Stimulated activated CD8-positive, alpha-beta memory T cell treated with anti-CD3 and anti-CD28 coated beads, Interleukin-4, amount 100 ng/mL, for 48 hours (primary cell): ENCODE measurements at places on chromosomes 16 and 17.
A peak's percentile ranks its signal among the peaks of the same experiment; 100 is the strongest.

DNA sequence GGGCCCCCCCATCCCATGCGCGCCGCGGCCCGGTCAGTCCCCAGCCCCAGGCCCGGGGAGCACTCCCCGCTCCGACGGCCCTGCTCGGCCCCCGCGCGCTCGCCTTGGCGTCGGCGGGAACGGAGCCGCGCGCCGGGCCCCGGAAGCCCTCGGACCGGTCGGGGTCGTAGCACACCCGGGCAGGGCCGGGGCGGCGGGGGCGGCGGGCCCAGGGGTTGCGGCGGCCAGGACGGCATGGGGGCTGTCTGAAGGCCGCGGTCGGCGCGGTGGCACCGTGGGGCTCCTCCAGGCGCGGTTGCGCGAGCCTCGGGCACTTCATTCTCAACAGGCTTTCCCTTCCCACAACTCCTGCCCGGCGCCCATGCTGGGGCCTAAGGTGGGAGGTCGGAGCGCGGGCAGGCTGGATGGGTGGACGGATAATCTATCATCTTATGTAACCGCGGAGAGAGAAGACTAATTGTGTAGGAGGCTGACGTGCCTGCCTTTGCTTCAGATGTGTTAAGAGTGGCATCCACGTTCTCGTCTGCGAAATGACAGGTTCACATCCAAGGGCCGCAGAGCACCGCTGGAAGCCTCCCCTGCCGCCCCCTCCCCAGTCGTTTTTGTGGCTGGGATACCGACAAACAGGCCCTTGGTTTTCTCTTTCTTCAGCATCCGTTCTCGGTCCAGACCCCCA lies 708 bp downstream of the BAIAP2 start:
- DNase-seq: no peak

GRCh38 chr17:57273490-57273889 lies 17.2 kb downstream of the MSI2 start:
- DNase-seq: no peak

- no peak for DNase-seq
These were observed 22.6 kb downstream of the NACA2 start for GRCh38 chr17:61568219-61569072.

- DNase-seq: no peak
These were observed 220.6 kb downstream of the CDRT15L2 start for GRCh38 chr17:20800146-20800545.

- DNase-seq: peak; percentile 45
These were observed 2.0 kb upstream of the ZACN start for GRCh38 chr17:76076765-76077583.

- DNase-seq: no peak
These were observed 874 bp downstream of the WWP2 start for GRCh38 chr16:69762814-69763598.

DNA sequence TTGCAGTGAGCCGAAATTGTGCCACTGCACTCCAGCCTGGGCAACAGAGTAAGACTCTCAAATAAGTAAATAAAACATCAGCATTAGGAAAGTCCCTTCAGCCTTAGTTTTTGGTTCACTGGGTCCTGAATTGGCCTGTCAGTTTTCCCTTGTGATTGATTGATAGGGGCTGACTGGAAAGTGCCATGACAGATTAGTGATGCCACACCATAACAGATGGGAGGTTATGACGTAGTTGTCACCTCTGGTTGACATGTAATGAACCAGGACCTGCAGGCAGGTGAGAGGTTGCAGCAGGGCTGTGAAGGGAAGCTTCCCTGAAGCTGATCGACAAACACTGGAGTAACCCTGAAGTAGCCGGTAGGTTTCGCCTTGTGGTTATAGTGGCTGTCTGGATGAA lies 41.8 kb downstream of the CDH3 start:
- no peak for DNase-seq

DNA sequence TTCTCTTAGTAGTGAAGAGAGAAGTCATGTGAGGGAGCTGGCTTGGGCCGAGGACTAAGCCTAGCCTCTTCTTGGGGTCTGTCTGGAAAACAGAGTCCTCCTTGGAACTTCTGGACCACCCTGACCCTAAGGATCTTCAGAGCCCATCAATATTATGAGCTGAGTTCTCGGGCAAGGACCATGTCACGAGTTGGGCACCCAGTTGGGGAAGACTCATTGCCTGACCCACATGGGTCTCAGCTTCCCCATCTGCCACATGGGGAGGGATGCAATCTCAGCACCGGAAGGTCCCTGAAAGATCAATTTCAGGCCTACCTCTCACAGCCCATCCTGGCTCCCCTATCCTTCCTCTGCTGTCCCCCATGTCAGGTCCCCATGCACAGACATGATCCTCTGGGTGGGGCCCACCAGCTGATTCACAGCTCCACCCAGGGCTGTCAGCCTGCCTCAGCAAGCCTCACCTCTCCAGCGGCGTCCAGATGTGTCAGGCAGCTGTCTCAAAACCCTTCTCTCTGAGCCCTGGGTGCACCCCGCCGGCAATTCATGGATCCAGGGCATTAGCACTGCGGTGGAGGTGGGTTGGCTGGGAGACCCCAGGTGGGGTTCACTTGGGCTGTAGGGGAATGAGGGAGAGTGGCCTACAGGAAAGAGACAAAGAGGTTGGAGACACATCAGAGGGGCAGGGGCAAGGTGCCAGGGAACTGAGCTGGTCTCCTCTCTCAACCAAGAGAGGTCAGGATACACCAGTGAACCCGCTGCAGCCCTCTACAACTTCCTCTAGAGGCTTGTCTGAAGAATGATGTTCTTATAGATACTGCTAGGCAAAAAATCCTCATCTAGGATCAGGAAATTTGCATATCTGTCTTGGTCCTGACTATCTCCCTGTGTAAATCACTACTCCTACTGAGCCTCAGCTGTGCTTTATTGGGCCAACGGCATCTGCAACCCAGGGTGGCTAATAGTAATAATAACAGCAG lies 1.8 kb downstream of the NLRP1 start:
- DNase-seq: no peak

DNA sequence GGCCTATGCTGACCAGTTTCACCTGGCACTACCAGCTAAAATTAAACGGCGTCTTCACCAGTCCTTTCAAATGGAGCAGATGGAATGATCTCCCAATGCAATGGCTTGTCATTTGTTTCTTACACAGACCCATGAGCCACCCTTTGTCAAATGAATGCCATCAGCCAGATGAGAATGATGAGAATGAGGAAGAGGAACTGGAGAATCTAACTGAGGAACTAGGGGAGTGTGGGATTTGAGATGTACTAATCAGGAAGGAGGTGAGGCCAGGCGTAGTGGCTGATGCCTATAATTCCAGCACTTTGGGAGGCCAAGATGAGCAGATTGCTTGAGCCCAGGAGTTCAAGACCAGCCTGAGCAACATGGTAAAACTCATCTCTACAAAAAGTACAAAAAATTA lies 116.4 kb downstream of the HS3ST3A1 start:
- no peak for DNase-seq

- no peak for DNase-seq
These were observed 25.4 kb downstream of the RANBP10 start for GRCh38 chr16:67780847-67781564.

DNA sequence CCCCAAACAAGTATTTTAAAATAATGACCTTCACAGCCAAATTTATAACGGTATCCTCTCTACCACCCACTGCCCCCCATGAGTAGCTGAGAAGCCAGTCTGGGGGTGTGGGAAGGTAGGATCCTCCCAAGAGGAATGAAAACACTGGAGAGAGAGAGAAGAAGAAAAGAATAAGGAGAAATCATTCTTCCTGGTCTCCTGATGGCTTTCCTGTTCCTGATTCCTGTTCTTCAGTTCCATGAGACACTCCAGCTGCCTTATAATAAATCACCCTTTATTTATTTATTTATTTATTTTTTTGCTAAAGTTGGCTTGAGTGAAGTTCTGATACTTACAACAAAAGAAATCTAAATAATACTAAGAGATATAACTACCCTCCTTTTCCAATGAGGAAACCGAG lies 56.4 kb upstream of the FAM20A start:
- DNase-seq: no peak
